NCI-H1417 treated with DMSO at 0.1 percent for 48 hours (cell line): ENCODE measurements at places on chromosomes 7 and 10.

DNA sequence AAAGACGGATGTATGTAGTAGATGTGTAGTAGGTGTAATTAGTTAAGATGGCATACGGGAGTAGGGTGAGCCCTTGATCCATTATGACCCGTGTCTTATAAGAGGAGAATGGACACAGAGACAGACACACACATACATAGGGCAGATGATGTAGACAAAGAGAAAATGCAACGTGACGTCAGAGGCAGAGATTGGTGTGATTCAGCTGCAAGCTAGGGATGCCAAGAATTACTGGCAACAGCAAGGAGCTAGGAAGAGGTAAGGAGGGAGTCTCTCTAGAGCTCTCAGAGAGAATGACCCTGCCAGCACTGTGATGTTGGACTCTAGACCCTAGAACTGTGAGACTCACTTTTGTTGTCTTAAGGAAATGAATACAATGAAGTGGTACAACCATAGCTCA is 247.0 kb upstream of the HABP2 start:
- DNase-seq = no peak

DNA sequence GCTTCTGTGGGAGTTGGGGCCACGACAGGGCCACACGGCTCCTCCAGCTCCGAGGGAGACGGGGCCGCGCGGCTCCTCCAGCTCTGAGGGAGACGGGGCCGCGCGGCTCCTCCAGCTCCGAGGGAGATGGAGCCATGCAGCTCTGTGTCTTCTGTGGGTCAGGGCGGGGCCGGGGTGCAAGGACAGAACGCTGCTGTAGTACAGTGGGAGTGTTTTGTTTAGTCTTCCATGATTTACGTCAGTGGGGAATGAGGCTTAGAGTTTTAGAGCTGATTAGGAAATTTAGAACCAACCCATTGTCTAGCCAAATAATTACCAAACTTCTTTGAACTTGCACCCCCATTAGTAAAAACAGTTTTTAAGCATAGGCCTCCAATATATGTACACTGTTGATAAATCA is 32.9 kb upstream of the PRKAR1B start:
- no peak for DNase-seq

DNA sequence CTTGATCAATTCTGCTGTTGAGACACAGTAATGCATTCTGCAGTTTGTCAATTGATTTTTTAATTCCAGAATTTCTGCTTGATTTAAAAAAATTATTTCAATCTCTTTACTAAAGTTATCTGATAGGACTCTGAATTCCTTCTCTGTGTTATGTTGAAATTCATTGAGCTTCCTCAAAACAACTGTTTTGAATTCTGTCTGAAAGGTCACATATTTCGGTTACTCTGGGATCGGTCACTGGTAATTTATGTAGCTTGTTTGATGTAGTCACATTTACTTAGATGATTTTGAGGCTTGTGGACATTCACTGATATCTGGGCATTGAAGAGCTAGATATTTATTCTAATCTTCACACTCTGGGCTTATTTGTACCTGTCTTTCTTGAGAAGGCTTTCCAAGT is 67.2 kb upstream of the NME8 start:
- DNase-seq = no peak

DNA sequence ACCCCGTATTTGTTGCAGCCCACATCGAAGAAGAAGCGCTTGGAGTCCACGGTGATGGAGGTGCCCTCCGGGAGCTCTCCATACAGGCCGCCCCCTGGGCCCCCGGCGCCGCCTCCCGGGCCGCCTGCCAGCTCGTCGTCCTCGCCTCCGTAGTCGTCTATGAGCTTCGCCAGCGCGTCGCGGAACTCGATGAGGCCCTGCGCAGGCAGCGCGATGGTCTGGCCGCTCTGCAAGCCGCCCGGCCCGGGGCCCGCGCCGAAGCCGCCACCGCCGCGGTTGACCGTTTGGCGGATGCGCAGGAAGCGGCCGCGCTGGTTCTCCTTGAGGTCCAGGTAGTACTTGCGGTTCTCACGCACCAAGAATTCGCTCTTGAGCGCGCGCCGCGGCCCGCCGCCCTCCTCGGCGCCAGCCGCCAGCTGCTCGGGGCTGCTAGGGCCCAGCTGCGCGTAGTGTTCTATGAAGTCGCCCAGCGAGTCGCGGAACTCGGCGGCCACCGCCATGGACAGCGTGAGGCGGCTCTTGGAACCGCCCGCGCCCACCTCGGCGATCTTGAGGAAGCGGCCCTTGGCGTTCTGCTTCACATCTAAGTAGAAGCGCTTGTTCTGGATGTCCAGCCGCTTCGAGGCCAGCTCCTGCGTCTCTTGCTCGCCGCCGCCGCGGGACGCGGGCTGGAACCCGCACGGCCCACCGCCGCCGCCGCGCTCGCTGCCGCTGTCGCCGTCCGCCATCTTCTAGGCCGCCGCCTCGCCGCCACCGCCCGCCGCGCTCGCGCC is 523 bp downstream of the PURB start:
- peak; percentile 9 for DNase-seq

DNA sequence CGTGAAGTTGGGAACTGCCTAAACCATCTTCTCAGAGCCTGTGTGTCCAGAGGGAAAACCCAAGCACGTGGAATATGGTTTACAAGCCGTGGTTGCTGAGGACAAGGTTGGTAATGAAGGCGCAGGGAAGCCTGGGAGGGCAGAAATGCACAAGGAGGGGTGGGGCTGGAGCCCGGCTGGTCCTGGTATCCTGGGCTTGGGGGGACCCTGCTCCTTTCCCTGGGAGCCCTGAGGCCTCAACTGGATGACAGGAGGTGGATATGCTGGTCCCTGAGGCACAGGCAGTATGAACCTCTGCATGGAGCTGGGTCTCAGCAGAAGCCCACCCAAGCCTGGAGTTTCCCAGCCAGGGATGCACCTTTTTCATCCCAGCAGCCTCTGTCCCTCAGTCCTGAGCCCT is 80.3 kb upstream of the RET start:
- DNase-seq = no peak

GRCh38 chr10:878333-878759 is 53.2 kb downstream of the LARP4B start:
- no peak for DNase-seq

DNA sequence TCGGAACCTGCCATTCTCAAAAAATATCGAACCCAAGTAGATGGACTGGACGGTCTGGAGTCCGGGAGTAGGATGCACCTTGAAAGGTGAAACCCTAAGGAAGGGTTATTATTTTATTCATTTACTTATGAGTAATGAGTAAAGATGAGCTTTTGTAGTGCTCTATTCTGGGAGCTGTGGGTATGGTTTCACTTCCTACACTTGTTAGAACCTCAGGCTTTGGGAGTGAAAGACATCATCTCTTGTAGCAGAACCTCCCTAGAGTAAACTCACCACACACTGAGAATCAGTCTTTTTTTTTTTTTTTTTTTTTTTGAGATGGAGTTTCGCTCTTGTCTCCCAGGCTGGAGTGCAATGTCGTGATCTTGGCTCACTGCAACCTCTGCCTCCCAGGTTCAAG is 389.4 kb upstream of the AUTS2 start:
- DNase-seq = no peak

GRCh38 chr10:123044391-123044790 is 35.6 kb downstream of the ACADSB start:
- peak; percentile 51 for DNase-seq

- no peak for DNase-seq
Measured at GRCh38 chr10:132612571-132613504, 75.3 kb downstream of the INPP5A start.

DNA sequence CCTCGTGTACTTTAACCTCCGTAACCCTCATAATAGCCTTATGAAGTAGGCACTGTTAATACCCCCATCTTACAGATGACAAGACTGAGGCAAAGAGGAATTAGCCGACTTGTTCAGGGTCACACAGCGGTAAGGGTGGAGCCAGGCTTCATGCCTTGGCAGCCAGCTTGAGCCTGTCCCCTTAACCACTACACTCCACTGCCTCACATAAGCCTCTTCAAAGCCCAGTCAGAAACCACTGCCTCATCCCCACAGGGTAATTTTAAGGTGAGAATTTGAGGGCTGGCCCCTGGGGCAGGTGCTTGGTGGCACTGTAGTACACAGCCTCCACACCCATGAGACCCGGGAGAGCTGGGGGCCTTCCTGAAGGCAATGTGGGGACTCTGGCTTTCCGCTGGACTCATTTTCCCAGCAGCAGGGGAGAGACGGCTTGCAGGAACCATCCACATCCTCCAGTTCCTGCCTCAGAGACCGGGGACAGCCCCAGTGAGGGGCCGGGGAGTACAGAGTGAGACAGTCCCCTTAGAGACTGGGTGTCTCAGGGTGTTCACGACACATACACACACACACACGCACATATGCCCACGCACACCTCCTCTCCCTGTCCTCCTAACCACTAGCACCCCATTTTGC is 7.6 kb upstream of the C10orf105 start:
- no peak for DNase-seq

GRCh38 chr10:60985951-60986350 is 42.0 kb upstream of the RHOBTB1 start:
- no peak for DNase-seq

GRCh38 chr7:22911889-22912288 is 89.2 kb upstream of the TOMM7 start:
- no peak for DNase-seq

- DNase-seq = no peak
Measured at GRCh38 chr7:85520175-85520574, 333.3 kb upstream of the SEMA3D start.

DNA sequence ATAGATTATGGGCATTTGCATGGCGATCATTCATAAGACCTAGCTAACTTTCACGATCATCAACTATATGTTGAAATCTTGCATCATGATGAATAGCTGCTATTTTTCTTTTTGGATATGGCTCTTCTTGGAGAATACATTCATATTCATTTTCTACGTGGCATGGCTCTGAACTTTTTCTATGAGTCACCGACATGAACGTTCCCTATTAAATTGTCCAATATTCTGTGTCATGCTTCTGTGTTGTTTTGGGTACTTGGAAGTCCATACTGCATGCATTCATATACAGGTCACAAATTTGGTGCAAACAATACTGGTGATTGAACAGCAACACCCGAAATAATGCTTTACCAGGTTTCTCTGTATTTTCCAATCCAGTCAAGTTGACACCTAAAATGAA is 37.9 kb upstream of the ANKRD1 start:
- DNase-seq = no peak

GRCh38 chr7:151697942-151698341 is 178.2 kb upstream of the RHEB start:
- DNase-seq = no peak

DNA sequence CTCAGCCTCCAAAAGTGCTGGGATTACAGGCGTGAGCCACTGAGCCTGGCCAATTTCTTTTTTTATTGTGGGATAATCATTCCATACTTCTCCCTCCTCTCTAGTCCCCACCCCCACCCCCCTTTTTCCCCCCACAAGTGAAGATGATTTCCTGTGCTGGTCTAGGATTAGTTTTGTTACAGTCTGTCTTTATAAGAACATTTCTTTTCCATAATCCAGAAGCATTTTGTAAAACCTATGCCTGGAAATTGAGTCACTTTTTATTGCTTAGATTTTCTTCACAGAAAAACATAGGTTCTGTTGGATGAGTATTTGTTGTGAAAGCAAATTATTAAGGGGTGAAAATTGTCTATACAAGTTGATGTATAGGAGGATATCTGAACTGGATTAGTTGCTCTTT is 98.9 kb downstream of the KAT6B start:
- no peak for DNase-seq

- no peak for DNase-seq
Measured at GRCh38 chr10:49279015-49279880, 19.7 kb upstream of the C10orf71 start.

DNA sequence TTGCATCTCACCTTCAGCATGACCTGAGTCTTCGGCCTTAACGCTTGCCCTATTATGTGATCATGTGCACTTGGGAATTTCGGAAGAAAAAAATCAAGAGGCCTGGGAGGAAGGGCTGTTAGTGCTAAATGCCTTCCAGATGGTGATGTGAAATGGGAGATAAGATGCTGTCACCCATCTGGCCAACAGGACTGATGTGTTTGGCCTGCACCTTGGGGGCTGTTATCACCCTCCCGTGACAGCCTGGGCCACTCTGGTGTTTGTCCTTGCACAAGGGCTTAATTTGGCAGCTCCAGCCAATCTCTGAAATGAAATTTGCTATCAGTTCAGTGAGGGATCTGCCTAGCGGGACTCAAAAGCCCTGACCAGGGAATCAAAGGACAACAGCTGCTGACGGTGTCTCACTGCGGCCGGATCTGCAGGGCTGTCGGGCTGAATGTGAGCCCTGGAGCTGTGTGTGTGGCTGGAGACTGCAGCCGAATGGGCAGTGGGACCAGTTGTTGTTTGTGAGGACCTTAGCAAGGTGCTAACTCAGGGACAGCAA is 131.4 kb upstream of the BTBD16 start:
- no peak for DNase-seq

DNA sequence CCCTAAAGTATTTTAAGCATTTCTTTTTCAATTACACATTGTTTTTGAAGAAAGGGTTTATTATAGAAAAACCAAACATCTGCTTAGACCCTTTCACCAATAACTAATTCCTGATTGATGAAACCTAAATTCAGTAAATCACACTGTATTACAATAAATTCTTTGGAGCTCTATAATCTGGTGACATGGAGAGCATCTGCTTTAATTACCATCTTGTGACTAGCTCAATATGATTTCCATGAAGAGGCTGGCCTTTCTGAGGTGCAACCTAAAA is 9.7 kb downstream of the HYCC1 start:
- DNase-seq = no peak

- DNase-seq = no peak
Measured at GRCh38 chr7:80981405-80981804, 62.6 kb upstream of the SEMA3C start.

- no peak for DNase-seq
Measured at GRCh38 chr7:93575555-93576399, 1.3 kb upstream of the CALCR start.

DNA sequence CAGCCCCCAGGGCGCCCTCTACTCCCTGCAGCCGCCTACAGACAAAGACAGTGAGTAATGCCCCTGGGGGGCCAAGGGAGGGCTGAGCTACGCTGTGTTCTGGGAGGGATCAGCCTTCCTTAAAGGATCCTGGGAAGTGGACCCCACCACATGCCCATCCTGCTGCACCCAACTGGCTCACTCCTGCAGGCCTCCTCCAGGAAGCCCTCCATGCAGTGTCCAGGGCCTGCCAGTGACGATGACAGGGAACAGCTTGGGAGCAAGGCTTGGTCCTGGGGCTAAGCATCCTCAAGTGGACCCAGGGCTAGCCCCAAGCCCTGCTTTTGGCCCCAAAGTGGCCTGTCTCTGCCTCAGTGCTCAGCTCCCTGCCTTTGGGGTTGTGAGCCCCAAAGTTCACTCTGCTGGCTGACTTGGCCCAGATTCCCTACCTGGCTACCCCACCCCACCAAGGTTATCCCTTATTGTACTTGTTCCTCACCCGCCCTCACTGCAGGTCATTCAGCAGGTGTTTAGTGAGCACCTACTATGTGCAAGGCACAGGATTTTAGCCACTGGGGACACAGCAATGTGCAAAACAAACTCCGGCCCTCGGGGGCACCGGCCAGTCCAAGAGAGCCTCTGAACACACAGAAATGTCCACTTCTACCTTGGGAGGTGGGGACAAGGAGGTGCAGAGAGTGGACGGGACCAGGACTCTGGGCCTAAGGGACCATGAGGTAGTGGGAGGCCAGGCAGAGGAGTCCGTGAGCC is 83.5 kb downstream of the MYL10 start:
- no peak for DNase-seq
